ENCODE measurements at places on chromosomes 1 and 21. TPM values are rescaled to one million over a fixed set of nuclear protein-coding genes. Genes with fewer than 3 reads are reported as not detected.

ITGB2 gene
- total RNA-seq = 0.30 TPM

MTMR11 gene
- 4.2 TPM for total RNA-seq

TMOD4 gene
- not detected for total RNA-seq

C1QTNF12 gene
- total RNA-seq = 0.35 TPM

CHI3L1 gene
- total RNA-seq = 0.15 TPM

ITLN1 gene
- 0.30 TPM for total RNA-seq

CMPK1 gene
- total RNA-seq = 104 TPM
